ENCODE measurements at places on chromosomes 2 and 18.

DNA sequence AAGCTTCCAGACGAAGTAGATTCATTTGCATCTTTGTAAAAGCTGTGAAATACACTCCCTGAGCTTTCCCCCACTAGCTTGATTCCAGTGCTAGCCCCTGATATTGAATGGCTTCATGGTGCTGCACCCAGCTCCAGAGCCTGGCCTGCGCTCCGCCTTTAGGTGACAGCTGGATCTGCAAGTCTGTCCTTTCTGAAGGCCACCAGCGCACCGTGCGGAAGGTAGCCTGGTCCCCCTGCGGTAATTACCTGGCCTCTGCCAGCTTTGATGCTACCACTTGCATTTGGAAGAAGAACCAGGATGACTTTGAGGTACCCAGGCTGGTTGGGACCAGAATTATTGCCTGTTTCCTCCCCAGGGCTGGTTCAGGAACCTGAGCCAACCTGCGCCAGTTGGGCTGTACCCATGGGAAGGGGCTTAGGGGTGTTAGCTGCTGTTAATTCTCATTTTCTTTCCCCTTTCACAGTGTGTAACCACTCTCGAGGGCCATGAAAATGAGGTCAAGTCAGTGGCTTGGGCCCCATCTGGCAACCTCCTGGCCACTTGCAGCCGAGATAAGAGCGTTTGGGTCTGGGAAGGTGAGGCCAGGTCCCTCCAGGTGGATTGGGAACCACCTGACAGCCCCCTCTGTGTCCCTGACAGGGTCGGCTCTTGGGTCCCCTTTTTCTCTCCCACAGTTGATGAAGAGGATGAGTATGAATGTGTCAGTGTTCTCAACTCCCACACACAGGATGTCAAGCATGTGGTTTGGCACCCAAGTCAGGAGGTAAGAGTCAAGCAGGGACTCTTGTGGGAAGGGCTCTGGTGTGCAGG is 1.3 kb downstream of the CIAO1 start:
- peak; percentile 9 for DNase-seq

GRCh38 chr18:65349635-65350034 is 401.2 kb upstream of the CDH7 start:
- no peak for DNase-seq

GRCh38 chr18:22332590-22332989 is 85.1 kb downstream of the CTAGE1 start:
- no peak for DNase-seq

DNA sequence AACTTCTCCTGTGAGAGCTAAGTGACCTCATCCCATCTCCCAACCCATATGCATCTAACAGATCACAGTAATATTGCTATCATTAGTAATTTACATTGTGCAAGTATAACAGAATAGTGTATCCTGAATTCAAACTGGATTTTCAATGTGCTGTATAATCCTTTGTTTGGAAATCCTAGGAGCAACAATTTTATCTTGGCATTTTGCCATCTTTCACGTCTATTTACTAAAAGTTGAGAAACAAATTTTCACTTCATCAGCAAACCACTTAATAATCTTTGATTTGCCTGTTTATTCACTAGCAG is 3.8 kb downstream of the HNRNPLL start:
- DNase-seq: no peak

- no peak for DNase-seq
Measured at GRCh38 chr2:235267251-235267650, 226.6 kb upstream of the AGAP1 start.

- DNase-seq: peak; percentile 75
Measured at GRCh38 chr2:54942373-54942772, 107.9 kb downstream of the RTN4 start.

DNA sequence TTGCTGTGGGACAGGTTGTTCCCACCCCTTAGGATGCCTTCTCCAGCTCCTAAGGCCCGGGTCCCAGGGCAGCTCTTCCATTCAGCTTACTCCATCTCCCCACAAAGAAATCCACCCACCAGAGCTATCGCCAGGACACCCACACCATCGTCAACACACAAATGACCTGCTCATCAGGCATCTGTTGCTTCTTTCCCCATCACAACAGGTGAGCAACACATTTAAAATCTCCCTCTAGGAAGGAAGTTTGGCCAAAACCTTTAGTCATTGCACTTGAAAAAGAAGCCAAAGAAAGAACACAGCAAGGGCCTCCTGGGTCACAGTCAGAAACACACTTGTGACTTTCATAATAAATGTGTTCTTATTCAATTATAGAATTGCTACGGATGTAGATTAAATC is 289.0 kb downstream of the PIEZO2 start:
- DNase-seq: no peak

GRCh38 chr18:58143386-58143785 is 99.4 kb downstream of the NEDD4L start:
- no peak for DNase-seq

DNA sequence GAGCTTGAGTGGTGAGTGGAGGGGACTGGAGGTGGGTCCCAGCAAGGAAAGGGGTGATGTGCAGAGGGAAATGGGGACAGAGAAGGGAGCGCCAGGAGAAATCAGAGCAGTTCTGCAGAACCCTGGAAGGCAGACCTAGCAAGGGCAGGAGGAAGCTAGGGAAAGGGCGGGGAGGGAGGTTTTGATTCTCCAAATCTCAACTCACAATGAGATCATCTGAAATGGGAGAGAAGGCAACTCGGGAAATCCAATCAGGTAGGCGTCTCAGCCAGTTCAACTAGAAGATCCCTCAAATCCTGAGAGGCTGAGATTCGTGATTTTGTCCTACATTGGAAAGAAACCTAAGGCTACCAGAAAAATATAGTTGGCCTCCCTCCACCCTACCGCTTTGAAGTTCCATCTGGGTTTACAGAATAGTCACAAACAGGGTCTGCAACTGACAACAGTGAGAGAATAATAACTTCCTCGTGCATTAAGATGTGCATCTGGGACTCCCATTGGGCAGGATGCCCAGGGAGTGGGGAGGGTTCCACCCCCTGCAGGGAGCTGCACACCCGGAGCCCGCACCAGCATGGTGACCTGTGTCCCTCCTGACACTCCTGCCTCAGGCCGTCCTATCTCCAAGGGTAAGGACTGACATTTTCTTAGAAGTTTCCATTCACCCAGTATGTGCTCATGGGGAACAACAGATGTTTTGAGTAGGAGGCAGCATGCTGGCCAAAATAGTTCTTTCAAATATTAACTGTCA is 113.3 kb upstream of the ODC1 start:
- no peak for DNase-seq

DNA sequence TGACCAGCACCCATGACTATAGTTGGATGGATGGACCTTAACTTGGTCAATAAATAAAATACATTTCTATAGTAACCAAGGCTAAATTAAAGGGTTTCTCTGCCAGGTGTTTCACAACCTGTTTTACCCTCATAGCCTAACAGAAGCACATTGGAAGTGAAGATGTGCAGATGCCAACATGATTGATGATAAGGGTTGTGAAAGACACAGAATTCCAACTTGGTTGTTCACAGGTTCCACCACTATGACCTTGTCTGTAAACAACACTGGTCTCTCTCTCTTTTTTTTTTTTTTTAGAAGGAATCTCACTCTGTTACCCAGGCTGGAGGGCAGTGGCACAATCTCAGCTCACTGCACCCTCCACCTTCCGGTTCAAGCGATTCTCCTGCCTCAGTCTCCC is 37.5 kb upstream of the PTH2R start:
- DNase-seq: no peak

DNA sequence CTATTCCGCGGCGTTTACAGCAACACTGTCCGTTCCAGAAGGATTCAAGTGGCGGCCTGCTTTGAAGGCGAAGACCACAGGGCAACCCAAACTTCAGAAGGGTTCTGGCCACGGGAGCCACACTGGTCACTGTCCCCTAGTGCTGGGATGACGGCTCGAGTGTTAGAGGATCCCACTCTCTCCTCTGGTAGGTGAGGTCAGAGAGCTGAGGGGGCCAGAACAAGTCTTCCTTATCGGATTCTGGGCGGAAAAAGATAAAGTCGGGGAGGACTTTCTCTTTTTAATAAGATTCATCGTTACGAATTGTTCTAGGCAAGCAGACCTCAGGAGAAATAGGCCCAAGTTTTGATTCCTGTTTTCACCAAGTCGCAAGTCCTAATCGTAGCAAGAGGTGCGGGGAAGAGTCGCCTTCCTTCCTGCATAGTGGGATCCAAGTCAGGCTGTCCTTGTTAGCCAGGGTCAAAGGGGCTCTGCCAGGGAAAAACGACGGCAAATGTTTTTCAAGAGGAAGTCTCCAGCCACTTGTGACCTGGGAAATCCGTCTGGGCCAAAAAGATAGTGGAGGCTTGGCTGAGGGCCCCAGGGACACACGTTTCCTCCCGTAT is 864 bp upstream of the MYL12A start:
- DNase-seq: no peak

DNA sequence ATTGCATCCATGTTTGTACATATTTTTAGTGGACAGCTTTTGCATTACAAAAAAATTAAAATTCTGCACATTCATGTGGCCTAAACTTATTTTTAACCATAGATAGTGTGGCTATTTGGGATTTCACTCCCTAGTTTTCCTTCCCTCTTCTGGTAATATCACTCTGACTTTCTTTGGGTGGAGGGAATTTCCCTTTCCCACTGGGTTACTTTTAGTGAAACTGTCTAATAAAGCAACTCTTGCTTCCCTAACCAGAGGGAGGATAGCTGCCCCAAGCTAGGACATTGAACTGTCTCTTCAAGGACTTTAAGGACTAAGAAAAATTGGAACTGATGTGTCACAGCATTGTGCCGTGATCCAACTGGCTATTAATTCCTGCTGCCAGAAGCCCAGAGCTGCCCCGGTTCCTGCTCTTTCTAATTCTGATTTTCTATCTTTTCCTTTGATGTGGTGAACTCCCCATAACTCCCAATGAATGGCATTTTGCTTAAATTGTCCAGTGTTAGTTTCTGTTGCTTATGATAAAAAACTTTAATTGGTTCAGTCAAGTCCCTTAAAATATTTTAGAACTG is 20.0 kb upstream of the EFR3B start:
- DNase-seq: no peak

- DNase-seq: no peak
Measured at GRCh38 chr2:188588235-188588634, 296.6 kb downstream of the GULP1 start.

DNA sequence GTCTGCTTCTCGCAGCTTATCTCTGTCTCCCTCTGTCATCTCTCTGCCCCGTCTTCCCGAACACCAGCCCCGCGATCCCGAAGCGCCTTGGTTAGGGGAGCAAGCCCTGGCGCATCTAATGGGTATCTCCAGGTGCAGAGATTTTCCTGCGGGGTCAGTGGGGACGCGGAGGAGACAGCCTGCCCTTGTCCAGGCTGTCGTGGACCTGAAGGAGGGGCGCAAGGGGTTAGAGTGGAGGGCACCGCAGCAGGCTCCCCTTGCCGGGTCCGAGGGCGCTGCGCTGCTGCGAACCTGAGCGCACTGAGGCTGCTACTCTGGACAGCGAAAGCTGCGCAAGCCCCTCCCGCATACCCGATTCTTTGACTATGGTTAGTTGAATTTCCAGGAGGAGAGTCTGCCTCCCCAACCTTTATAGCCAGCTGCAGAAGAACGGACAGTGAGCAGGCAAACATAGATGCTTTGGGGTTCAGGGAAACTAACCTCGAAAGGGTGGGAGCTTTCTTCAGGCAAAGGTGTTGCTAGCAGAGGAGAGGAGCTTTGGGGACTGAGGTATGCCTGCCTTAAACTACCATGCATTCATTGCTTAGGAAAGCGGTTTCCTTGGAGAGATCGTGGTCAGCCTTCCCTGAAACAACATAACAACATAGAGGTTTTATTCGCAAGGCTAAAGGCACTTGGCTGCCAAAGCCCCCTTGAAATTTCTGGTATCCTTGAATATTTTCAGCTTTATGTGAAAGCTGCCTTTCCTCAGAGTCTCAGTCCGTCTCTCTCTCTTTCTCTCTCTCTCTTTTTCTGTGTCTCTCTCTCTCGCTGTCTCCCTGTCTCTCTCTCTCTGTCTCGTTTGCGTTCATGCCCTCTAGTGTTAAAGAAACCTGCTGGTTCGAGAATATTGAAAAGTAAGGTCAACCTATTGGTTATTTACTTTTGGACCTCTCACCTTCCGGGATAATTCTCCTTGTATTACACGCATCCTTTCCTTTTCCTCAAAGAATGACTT is 1.6 kb downstream of the GALNT13 start:
- no peak for DNase-seq

GRCh38 chr2:183078163-183078463 is 434 bp upstream of the DUSP19 start:
- no peak for DNase-seq

- DNase-seq: no peak
Measured at GRCh38 chr2:113895819-113896563, 6.1 kb downstream of the ACTR3 start.

- DNase-seq: no peak
Measured at GRCh38 chr2:53994818-53995808, 24.3 kb upstream of the PSME4 start.

DNA sequence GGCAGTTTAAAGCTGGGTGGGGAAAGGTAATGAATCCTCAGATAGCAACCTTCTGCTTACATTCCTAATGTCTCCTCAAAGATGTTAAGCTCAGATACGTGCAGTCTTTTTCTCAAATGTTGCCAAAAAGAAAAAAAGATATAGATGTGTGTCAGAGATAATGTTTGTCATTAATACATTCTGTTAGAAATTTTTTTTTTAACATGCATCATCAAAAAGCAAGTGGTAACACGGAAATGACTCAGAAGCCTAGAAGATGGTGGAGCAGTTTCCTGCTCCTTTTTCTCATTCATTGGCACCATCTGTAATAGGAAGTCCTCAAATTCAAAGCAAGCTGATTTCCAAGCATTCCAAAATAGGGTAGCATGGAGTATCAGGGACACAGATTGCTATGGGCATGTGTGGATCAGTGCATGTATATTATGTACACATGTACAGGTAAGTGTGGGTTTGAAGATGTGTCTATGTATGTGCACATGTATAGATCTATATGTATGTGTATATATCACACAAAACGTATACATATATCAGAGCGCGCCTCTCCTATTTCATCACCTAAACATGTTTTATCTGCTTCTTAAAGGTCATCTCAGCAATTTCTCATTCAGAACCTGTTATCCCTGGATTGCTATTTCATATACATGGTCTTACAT is 79.9 kb upstream of the ITGB6 start:
- peak; percentile 39 for DNase-seq

DNA sequence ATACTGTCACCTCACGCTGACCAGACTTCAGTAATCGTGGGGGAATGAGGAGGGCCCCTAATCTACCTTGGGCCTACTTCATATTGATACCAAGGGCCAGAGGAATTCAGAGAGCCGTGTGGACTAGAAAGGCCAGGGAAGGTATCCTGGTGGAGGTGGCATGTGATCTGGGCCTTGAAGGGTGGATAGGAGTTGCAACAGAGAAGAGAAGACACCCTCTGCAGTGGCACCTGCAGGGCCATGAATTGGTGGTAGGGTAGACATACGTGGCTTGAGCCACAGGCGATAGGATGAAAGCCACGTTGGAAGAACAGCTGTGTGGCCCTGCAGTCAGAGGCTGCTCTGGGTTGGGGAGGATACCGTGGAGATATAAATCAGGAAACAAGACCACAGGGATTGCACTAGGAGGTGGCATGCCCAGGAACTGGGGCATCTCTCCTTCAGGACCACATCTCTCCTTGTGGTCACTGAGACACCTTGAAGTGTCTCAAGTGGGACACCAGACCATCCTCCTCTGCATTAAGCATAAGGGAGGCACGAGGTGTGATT is 141.4 kb downstream of the CYP26B1 start:
- DNase-seq: no peak

Measured in CD8-positive, alpha-beta T cell (primary cell).